Stimulated activated CD8-positive, alpha-beta memory T cell treated with anti-CD3 and anti-CD28 coated beads, Interleukin-2, amount 100 ng/mL, for 1 hour (primary cell): ENCODE measurements at places on chromosomes 2 and 18.

- DNase-seq, result no peak
These were observed 29.1 kb downstream of the UXS1 start for GRCh38 chr2:106165029-106165428.

- no peak for DNase-seq
These were observed 171.9 kb upstream of the SALL3 start for GRCh38 chr18:78807668-78808067.

- DNase-seq, result no peak
These were observed 2.5 kb downstream of the CRIM1 start for GRCh38 chr2:36357847-36358659.

GRCh38 chr2:6771634-6772611 is 93.8 kb downstream of the CMPK2 start:
- DNase-seq, result no peak

GRCh38 chr2:241635756-241636155 is 1.2 kb downstream of the THAP4 start:
- DNase-seq, result no peak

DNA sequence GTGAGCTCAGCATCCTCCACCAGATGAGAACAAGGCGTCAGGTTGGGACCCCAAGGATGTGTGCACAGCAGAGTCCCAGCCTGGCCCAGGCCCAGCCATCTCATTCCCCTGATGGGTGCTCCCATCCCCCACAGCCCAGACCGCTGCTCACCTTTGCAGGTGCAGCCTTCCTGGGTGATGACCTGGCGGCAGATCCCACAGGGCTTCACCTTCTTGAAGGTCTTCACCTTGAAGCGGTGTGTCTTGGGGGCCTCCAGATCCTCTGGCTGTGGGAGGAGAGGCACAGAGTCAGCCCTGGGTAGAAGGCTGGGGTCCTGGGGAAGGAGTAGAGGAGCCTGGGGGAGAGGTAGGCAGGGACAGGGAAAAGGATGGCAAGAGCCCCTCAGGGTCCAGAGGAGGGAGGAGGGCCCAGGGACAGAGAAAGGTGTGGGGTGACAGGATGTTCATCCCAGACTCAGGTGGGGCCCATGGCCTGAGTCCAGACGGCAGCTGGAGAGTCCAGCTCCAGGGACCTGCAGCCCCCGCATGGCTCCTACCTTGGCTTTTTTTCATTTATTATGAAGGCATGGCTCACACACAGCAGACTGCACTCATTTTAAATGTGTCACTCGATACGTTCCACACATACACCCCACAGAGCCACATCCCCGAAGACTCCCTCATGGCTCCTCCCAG is 11.9 kb downstream of the TNS1 start:
- DNase-seq, result no peak
